Activated CD8-positive, alpha-beta memory T cell treated with anti-CD3 and anti-CD28 coated beads for 1 hour (primary cell): ENCODE measurements at places on chromosomes 12 and 14.

- DNase-seq: no peak
These were observed 22.8 kb downstream of the COX8C start for GRCh38 chr14:93369713-93370266.

- no peak for DNase-seq
These were observed 46.2 kb downstream of the GALNT9 start for GRCh38 chr12:132282950-132283771.

DNA sequence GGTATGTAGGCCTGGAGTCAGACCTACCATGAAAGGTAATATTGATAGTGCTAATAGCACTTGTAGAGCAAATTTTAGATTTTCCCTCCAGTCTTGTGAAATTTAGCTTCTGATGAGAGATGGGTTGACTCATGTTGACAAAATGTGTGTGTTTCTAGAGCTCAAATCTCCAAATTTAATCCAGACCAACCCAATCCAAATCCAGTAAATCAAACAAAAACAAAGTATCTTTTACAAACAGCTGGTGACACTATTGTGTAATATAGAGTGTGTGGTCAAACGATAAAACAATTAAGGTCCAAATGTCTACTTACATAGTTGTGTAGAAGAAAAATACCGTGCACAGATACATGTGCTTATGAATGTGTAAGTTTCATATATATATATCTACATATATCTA, 63.4 kb upstream of the KITLG start:
- no peak for DNase-seq

DNA sequence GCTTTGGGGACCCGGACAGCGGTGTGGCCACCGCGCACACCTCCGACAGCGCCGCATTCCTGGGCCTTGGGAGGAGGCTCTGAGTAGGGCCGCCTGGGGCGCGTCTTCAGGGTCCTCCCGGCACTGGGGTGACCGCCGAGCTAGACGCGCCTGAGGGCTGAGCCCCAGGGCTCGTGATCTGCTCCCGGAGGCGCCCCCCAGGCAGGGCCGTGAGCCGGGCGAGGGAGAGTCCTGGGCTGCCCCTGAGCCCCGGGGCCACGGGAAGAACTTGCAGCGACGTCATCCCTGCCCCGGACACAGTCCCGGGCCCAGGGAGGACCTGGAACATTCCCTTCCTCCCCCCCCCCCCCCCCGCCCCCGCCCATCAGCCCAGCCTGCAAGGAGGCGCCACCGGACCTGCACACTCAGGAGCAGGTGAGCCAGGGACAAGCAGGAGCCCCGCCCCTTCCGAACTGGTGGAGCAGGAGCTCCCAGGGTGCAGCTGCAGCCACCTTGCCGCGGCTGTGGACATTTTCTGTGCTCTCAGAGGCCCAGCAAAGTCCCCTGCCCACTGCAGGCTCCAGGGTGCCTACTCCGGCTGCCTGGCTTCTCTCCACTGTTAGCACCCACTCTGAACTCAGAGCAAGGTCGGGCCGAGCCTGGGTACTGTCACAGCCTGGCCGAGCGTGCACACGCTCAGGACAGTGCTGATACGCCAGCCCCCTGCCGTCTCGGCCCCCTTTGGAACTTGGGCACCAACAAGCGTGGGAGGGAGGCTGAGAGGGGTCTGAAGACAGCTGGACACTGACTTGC, 50.7 kb downstream of the A2M start:
- no peak for DNase-seq

GRCh38 chr12:17357396-17357795, 732.6 kb downstream of the RERGL start:
- DNase-seq: no peak

- DNase-seq: no peak
These were observed 94.1 kb downstream of the PHLDA1 start for GRCh38 chr12:75937486-75937885.

DNA sequence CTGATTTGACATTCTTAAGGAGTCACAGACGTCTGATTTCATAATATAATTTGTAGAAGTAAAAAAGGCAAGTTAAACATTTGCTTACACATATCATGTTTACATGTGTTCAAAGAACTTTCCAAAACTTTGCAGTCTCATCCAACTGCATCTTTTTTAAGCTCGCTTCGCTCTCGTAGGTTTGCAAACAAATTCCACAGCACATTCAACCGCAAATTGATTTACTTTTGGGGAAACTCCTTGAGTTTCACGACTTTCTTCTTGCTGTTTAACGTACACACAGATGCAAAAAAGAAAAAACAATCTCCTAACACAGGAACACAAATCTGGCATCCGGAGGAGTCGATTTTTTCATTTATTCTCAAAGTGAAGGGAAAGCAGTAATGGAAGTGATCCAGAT, 1149.5 kb downstream of the VRK1 start:
- DNase-seq: no peak

DNA sequence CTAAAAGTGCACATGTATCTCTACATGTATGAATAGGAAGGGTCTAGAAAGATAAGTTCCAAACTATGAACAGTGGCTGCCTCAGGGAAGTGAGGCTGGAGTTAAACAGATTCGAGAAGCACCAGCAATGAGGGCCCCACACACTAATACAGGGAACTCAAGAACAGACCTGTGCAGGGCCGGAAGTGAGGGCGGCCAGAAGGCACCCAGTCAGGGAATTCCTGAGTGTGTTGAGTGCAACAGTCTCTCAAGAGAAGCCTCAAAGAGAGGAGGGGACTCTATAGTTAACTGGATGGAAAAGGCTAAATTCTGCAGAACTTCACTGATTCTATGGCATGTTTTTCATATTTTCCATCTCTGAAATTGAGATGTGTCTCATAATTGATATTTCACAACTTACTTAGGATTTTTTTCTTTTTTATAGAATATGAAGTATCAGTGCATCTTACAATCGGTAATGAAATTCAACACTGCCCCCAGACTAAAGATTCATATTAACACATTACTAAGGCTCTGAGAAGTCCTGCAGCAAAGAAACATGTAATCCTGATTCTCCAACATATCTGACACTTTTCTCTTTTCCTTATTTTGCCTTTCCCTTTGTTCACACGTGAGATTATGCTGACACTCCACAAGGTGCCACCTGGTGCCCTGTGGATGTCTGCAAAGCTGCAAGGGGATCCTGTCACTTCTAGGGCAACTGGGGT, 61.3 kb downstream of the CHGA start:
- DNase-seq: no peak

- no peak for DNase-seq
These were observed 93.8 kb downstream of the BCL11B start for GRCh38 chr14:99177886-99178835.

GRCh38 chr14:34619471-34619870, 10.5 kb downstream of the SNX6 start:
- DNase-seq: no peak

DNA sequence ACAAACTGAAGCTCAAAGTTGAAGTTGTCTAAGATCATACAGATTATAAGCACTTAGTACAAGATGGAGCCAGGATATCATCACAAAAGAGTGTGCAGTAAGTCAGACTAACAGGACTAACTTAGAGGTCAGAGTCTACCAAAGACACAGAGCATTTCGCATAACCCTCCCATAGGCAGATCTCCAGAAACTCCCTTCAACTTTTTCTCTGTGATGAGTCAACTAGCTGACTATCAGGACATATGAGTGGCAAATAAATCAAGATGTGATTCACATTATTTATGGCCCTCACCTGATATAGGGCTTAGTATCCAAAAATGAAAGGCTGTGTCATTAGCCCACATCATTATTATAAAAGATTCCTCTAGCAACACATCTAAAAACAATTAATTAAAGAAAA, 484.6 kb downstream of the GALC start:
- no peak for DNase-seq

DNA sequence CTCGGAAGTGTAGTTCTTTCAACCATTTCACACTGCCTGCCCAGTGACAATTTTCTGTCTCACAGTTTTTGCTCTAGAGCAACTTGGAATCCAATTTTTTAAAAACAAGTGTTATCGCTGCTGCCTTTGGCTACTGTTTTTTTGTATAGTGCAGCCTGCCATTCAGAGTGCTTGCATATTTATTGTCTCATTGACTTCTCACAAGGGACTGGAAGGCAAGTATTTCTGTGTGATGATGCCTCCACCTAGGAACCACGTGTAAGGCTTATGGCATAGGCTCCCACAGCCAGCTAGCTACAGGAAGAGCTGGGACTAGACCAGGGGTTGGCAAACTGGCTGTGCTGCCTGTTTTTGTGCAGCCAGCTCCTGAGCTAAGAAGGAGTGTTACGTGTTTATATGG, 903 bp downstream of the PARPBP start:
- DNase-seq: no peak

- DNase-seq: no peak
These were observed 10.2 kb downstream of the SPRYD3 start for GRCh38 chr12:53068811-53069585.

DNA sequence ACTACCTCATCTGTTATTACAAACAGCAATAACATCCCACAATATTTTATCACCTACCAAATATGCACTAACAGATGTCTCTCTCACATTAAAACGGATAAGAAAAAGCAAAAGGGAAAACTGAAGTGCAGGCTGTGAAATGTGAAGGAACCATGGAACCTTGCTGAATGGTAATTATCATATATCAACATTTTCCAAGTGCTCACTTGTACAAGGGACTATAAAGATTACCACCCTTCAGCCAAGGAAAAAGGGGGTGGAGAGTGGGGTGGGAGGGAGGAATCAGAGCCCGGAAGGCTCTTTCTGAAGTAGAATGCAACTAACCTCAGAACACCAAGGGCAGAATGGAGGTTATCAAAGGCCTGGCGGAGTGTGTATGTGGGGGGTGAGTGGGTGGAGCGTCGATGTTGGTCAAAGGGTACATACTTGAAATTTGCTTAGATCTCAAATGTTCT, 1.2 kb downstream of the SNX6 start:
- no peak for DNase-seq

DNA sequence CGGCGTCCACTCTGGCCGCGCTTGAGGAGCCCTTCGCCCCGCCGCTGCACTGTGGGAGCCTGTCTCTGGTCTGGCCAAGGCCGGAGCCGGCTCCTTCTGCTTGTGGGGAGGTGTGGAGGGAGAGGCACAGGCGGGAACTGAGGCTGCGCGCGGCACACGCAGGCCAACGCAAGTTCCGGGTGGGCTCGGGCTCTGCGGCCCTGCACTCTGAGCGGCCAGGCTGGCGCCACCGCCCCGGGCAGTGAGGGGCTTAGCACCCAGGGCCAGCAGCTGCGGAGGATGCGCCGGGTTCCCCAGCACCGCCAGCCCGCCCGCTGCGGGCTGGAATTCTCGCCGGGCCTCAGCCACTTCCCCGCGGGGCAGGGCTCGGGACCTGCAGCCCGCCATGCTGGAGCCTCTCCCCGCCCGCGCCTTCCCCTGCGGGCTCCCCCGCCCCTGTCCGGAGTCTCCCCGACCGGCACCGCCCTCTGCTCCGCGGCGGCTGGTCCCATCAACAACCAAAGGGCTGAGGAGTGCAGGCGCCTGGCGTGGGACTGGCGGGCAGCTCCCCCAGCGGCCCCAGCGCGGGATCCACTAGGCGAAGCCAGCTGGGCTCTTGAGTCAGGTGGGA, 921.2 kb upstream of the FOXG1 start:
- no peak for DNase-seq

DNA sequence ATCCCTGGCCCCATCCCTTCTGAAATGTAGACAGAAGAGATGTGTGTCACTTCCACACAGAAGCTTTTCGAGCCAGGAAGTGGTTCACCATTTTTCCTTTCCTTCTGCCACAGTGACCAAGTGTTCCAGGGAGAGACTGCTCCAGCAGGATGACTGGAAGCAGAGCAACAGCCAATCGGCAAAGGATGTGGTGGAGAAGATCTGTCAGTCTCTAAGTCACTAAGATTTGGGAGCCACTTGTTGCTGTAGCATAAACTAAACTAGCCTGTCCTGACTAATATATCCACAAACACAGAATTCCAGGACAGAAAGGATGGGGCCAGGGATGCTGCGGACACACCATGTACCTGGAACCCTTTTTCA, 42.9 kb downstream of the DUSP6 start:
- no peak for DNase-seq

DNA sequence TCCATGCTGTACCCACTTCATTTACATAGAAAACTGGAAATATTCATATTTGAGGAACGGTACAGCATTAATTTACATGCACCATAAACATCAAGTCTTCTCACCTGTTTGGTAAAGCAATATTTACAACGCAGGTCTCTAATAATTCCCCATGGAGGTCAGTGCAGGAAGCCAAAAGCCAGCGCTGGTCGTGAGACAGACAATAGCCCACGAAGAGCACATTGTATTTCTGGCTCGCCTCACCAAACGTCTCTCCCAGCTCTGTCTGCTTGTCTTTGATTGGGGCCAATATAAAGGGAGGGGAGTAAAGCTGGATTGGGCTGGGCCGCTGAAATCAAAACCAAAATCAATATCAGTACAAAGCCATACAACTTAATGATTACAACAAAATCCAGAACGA, 302.1 kb downstream of the MED13L start:
- no peak for DNase-seq

DNA sequence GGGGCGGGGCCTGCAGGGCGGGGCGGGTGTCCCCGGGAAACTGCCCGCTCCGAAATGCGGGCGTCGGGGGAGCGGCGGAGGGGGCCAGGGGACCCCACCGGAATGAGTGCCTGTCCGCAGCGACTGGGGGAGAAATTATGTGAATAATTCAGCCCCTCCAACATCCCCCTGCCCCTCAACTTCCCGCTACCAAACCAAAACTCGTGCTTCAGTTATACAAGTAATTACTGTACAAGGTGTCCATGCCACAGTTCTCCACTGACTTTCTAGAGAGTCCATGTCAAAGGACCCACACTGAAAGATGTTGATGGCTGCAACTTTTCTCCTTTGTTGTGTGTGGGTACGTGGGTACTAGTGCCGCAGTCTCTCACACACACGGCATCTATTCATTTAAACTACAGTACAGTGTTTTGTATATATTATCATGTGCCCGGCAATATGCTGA, 414 bp upstream of the CDK17 start:
- no peak for DNase-seq

DNA sequence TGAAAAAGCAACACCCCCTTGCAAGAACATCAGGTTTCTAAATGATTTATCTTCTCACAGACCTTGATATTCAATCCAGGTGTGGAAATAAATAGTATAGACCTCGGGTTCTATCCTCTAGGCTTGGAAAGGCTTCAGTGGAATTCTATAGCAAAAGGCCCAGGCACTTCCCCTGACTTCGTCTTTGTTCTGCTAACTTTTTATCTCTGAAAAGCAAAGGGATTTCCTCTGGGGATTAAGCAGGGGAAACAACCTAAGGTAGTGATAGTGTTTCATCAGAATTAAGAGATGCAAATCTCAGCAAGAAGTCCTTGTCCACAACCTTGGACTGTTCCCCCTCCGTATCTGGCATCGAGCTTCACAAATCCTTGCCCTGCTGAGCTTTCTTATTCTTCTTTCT, 59.5 kb upstream of the DUSP6 start:
- DNase-seq: no peak

GRCh38 chr14:73467377-73467776, 9.0 kb upstream of the NUMB start:
- DNase-seq: no peak

DNA sequence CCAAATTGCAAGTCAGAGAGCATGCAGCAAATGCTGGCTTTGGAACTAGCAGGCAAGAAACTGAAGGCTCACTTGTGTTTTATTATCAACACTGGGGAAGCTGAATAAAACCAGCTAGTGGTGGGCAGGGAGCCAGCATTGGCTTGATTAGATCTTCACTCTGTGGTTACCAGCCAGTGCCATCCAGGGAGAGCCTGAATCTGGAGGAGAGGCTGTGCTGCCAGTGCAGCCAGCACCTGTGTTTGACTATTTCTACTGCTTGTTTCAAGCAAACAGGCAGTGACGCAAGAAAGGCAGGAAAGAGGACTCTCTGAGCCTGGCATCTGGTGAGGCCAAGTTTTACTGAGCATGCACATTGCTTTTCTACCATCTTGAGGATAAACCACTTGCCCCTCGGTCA, 247.0 kb downstream of the PHLDA1 start:
- no peak for DNase-seq
